ENCODE measurements at places on chromosomes 3 and 15.

- no peak for DNase-seq
Measured at GRCh38 chr15:95929232-95929846, 401.2 kb upstream of the NR2F2 start.

GRCh38 chr3:105139881-105140560 is 226.7 kb upstream of the ALCAM start:
- DNase-seq = no peak

- DNase-seq = no peak
Measured at GRCh38 chr3:62135741-62136140, 237.6 kb downstream of the FEZF2 start.

DNA sequence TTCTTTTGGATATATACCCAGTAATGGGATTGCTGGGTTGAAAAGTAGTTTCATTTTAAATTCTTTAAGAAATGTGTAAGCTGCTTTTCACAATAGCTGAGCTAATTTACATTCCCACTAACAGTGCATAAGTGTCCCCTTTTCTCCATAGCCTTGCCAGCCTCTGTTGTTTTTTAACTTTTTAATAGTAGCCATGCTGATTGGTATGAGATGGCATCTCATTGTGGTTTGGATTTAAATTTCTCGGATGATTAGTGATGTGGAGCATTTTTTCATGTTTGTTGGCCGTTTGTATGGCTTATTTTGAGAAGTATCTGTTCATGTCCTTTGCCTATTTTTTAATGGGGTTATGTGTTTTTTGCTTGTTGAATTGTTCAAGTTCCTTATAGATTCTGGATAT is 444.3 kb upstream of the ATP11B start:
- DNase-seq = no peak

DNA sequence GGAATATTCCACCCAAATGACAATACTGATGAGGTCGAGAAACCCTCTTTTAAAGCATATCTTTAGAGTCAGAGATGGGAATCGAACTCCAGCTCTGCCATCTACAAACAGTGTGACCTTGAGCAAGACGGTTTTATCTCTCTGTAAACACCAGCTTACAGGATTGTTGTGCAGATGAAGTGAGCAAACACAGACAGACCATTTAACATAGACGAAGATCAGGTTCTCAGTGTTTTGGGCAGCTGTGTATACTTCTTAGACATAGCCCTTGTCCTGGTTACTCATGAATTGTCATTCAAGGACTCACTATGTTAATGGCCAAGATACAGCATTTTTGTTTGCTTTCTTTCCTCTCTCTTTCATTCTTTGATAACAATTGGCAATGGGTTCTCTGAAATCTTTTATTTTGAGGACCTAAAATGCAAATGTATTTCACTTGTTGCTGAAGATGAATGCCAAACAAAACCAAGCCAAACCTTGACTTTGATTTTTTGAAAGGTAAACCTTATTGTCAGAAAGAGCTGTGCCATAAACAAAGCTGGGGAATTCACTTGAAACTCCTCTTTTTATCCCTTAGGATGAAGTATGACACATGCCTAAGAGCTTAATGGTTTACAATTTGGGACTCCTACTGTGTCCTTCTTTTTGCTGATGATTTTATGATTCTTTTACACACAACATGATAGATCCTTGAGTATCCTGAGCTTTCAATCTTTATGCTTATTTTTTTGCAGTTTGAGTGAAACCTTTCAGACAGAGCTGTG is 250.0 kb upstream of the PDZRN3 start:
- DNase-seq = no peak

GRCh38 chr15:29090617-29091466 is 178.8 kb downstream of the NSMCE3 start:
- no peak for DNase-seq

GRCh38 chr3:189275852-189276251 is 104.1 kb downstream of the TPRG1 start:
- no peak for DNase-seq

GRCh38 chr3:5123937-5124336 is 1.8 kb downstream of the ARL8B start:
- no peak for DNase-seq

GRCh38 chr3:2274526-2274925 is 175.9 kb downstream of the CNTN4 start:
- DNase-seq = no peak

GRCh38 chr15:86333819-86334218 is 254.1 kb downstream of the AGBL1 start:
- DNase-seq = no peak

GRCh38 chr15:91884606-91885005 is 31.1 kb downstream of the SLCO3A1 start:
- no peak for DNase-seq

DNA sequence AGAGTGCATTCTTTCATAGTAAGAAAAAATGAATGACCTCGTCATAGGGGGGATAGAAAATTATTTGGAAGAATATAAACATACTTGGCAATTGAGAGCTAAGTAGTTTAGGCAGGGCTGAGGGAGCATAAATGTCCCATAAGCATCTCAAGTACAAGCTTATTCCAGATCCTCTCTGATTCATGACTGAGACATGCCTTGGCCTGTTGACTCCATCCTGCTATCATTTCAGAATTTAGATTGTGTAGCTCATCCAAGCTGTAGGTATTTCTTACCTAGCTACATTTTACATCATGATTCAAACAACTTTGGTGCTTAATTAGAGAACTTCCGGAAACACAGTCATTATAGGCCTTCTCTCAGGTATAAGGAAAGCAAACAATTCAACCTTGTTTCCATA is 12.3 kb downstream of the POGLUT1 start:
- no peak for DNase-seq

DNA sequence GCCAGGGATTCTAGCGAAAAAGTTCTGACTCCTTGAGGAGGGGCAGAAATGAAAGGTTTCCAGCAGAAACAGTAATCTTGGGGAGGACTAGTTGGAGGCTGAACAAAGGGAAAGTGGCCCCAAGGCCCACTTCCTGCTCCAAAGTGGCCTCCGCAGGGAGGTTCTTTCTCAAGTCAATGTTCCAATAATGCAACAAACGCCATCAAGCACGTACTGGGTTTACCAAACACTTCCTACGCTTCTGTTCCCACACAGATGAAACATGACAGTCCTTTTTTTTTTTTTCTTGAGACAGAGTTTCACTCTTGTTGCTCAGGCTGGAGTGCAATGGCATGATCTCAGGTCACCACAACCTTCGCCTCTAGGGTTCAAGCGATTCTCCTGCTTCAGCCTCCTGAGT is 9.6 kb upstream of the RCCD1 start:
- DNase-seq = no peak

- DNase-seq = peak; percentile 50
Measured at GRCh38 chr15:43370975-43371974, at the start of the genes TUBGCP4 and ZSCAN29. Gene TUBGCP4 (plus strand): TSS chr15:43371101. CDS start chr15:43371355, 254 bp downstream. Gene ZSCAN29 (minus strand): TSS chr15:43371043. CDS start chr15:43369913, 1,130 bp downstream.

GRCh38 chr3:20225769-20226168 is 39.8 kb upstream of the SGO1 start:
- DNase-seq = no peak

DNA sequence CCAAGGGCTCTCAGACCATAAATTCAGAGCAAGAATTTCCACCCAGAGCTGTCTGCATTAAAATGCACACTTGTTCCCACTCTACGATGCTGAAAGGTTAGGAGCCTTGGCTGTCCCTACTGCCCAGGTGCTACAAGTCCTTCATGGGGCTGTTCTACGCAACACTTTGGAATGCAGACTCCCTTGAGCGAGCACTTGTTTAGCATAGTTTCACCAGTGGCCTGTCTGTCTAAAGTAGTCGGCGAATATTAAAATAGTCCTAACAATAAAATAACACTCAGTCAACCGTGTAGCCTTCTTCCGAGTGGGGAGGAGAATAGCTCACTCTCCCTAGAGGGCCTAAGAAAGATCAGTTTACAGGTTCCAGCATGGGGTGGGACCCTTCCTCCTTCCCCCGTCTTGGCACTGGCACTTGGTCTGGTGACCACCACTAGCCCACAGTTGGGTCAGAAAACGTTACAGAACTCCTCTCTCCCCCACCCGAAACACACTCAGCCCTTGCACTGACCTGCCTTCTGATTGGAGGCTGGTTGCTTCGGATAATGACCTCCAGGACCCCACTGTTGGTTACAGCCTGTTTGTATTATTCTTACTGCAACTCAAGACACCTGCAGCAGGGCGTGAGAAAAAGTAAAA is at the start of gene CLDN16:
Gene CLDN16, plus strand, starts transcription at position 586 of the 636 bp plus-strand sequence. CDS start 167 bp downstream, outside the sequence.
- no peak for DNase-seq

- DNase-seq = no peak
Measured at GRCh38 chr15:79834495-79834894, 62.3 kb downstream of the MTHFS start.

DNA sequence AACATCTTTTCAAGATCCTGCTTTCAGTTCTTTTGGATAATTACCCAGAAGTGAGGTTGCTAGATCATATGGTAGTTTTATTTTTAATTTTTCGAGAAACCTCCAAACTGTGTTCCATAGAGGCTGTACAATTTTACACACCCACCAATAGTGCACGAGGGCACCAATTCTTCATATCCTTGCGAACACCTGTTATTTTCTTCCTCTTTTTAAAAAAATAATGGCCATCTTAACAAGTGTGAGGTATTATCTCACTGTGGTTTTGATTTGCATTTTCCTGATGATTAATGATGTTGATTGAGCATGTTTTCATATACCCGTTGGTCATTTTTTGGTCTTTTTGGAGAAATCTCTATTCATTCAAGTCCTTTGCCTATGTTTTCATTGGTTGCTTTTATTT is 17.6 kb upstream of the CEP152 start:
- DNase-seq = no peak

DNA sequence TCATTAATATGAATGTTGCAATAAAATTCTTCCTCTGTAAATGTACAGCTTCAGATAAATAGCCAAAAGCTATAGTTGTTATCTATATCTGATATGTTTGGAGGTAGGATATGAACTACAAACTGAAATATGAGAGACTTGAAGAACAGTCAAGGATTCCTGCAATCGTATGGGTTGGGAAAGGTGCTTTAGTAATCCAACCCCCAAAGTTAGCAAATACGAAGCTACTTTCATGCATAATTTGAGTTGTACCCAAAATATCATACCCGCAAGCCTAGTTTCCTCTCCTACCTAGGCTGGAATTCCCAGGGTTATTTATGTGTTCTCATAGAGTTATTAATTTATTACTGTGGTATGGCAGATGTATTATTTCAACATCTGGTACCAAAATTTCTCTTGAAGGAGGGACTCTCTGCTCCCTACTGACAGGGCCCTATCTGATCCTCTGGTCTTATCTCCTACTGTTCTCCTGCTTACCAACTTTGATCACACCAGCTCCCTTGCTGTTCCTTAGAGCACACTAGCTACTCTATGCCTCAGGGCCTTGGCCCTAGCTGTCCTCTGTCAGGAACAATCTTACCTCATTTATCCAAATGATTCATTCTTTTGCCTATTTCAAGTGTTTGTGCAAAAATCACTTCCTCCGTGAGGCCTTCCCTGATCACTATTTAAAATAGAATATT is 140.4 kb upstream of the CCDC54 start:
- DNase-seq = no peak

DNA sequence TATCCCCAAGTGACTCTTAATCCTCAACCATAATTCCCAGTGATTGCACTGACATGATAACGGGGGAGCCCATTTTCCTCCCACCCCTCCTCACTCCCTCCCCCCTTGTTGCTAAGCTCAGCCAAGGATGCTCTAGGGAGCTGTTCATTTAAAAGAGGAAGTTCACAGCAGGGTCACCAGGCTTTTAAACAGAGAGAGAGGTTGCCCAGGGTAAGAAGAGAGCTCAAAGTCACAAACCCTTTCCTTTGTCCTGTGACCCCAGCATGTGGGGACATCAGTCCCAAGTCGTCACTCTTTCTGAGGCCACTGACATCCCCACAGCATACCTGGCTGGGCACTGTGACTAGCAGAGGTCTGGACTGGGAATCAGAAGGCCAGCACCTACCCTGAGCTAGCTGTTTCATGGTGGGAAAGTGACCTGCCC is 144.1 kb downstream of the RORA start:
- DNase-seq = no peak
